ENCODE measurements at places on chromosomes 2 and 18. TPM values are rescaled to one million over a fixed set of nuclear protein-coding genes. Genes with fewer than 3 reads are reported as not detected.
A peak's percentile ranks its signal among the peaks of the same experiment; 100 is the strongest.

IL1F10 gene
- total RNA-seq: not detected

TACR1 gene
- 0.83 TPM for total RNA-seq

ONECUT2 gene
- total RNA-seq: 173 TPM

C2orf15 gene
- 5.8 TPM for total RNA-seq

ZNF521 gene
- total RNA-seq: 14.6 TPM

DNA sequence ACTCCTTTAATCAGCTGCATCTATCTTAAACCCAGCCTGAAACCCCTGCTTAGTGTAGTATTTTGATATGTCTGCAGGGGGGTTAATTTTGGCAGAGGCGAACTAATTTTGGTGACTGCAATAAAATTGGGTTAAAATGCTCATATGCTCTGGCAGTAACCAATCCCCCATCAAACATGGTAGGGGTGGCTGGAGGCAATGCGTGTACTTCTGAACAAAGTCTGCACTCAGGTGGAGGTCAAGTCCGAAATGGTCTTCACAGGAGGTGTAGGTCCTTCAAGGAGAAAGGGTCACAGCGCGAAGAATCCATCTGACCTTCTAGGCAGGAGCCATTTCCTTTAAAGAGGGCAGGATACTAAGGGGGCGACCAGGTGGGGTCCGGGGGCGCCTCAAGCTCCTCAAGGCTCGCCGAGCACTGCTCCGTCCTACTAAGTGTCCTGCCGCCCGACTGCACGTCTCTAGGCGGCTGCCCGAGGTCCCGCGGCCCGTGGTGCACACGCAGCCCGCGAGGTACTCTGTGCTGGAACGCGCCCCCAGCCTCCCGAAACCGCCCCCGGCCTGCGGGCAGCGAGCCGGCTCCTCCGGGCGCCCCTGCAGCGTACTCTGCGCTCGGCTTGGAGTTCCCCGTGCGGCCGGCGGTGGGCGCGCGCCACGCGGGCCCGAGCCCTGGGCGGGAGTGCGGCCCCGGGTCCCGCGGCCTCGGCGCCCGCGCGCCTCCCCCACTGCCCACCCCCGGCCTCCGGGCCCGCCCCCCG is 1.7 kb upstream of the LDLRAD4 start:
- no peak for DNase-seq

GRCh38 chr2:230160112-230160660 is 59.6 kb downstream of the SP110 start:
- no peak for DNase-seq

DNA sequence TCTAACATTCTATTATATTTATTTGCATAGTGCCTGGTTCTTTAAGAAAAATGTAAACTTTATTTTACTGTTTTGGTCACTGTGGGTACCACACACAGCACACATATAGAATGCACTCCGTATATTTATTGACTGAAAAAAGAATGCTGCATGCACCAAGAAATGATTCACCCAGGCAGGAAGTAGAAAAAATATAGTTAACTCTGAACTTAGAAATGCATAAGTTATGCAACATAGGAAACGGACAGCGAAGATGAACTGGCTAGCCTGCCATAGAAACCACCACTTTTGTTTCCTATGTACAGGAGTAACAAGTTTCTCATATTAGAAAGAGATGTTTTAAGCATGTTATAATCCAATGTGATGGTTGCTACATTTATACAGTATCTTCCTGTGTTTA is 635.8 kb downstream of the DSC3 start:
- no peak for DNase-seq

- DNase-seq: peak; percentile 3
Measured at GRCh38 chr2:16166327-16166981, 226.1 kb downstream of the MYCN start.

DNA sequence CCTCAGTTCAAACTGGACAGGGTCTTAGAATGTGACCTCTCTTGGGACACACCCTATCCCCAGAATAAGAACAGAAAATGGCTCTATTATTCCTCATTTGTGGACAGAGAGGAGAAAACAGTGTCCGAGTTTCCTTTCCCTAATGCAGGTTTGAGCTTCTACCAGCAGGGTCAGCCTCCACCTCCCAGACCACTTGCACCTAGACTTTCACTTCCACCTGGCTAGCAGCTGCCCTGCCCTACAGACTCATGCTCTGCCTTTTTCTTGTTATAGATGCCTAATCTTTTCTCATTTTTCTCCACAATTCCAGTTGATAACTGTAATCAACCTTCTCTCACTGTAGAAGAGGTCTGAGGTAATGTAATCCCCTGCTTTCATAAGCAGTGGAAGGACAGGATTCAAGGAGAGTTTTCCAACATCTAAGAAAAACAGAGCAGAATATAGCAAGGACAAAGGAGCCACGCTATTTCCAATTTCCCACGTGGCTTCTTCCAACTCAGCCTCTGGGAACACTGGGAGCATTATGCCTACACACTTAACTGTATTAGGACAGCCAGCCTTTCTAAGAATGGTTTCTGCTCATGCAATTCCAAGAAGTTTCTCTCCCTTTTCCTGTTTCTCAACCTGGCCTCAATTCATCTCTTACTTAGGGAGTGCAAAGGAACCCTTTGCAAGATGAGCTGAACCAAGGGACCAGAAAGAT is 239.8 kb downstream of the BCL11A start:
- no peak for DNase-seq

DNA sequence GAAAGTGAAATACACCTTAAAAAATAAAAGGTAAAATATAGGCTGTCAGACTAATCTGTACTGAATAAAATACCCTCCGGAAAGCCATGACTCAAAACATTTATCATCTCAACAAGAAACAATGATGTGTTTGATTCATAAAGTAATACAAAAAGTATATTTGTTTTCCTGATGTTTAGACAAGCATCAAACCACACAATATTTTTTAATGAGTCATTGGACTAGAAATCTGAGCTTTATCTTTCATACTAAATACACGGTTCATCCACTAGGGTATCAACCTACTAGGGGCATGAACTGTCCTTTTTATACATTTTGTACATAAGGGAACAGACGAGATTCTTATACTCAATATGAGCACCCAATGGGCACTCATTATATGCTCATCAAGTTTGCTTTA is 31.3 kb downstream of the CD226 start:
- no peak for DNase-seq

DNA sequence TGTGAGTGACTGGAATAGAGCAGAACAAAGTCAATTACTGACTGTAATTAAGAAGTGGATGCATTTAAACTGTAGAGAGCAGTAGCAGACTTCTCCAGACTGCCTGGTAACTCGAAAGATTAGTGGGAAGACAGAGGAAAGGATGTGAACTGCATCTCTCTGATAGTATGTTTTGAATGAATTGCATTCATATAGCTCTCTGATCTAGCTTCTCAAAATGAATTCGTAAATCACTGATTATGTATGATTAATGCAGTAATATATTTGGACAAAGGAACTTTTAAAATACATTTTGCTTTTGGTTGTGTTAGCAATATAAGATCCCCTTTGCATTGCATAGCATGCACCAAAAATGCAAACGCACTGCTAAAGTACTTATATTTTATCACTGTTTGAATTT is 304.0 kb downstream of the ARHGAP15 start:
- DNase-seq: no peak

DNA sequence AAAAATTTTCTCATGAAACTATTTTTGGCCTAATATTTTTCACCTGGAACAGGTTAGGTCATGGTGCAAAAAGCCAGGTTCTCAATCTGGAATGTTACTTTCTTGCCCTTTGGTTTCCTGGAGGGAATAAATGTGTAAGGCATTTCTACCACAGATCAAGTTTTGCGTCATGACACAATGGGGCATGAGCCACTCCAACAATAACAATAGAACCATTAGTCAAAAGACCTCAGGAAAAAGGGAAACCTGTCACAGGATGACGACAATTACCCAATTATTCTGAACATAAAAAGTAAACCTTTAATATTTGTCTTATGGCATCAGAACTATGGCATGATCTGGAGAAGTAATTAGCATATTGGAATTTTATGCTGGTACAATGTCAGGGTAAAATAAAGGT is 88.2 kb upstream of the HNRNPA3 start:
- DNase-seq: no peak

DNA sequence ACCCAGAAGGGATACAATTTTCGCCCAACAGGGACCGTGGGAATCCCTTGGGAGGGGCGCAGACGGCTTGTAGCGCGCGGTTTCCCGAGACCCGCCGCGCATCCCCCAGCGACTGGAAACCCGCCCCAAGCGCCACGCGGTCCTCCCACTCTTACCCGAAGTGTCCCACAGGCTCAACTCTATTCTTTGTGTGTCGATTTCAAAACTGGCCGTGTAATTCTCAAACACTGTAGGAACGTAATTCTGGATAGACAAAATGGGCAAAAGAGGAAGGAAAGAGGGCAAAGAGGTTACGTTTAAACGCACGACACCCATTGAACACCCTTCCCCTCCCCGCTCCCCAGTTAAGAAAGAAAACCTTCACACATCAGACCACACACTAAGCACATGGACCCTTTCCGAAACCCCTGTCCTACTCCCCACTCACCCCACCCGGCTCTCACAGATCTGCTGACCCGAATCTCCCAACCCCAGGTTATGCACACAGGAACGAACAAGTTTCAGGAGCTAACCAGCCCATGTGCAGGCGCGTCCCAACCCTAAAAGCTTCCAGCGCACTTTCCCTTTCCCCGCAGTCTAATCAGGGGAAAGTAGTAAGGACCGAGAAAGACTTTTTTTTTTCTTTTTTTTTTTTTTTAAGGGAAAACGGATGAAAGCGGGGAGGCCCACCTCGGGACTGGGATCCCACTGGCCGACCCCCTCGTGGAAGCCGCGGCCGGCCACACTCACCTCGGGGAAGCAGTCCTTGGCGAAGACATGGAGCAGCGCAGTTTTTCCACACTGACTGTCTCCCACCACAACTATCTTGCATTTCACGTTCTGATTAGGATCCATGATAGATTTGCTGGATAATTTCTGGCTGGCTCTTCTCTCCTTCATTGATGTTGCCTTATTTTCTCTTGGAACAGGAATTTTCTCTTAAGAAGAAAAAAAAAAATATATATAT is 655 bp downstream of the RND3 start:
- DNase-seq: peak; percentile 45

GRCh38 chr2:165793161-165793778 is 777 bp downstream of the GALNT3 start:
- DNase-seq: peak; percentile 58
